ENCODE measurements at places on chromosomes 7 and 10.

DNA sequence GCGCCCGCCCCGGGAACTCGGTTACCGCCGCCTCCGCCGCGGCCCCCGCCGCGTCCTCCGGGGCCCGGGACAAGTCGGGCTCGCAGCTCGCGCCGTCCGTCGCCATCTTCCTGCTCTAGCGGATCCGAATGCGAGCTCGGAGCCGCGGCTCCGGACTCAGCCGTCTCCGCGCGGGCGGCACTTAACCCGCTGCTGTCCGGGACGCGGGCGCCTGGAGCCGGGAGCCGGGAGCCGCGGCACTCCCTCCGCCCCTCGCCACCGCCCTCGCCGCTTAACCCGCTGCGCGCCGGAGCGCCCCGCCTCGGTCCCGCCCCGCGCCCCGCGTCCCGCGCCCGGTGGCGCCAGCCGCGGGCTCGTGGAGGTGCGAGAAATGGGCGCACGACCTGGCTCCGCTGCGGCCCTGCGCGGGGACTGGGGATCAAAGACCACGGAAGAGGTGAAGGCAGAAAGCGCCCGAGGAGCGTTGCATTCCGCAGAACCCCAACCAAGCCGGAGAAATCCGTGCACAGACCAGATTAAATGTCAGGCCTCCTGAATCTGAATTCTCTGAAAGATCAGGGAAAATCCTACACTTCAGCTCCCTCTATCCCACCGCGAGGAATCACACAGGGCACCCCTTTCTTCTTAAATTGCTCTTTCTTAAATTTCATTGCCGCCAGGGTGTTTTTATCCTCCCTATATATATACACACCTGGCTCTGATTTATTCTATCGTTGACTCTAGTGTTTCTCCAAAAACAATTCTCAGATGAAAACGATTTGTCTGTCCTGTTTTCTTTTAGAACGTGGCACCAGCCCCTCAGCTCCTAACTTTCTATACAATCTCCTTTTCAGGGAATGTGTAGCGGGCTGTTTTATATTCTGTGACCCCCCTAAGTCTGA lies at the start of gene CTTNBP2:
TSS of gene CTTNBP2 (minus strand) at position 132 of the 881 bp plus-strand sequence. CDS start at position 106, 26 bp downstream.
- peak; percentile 59 for DNase-seq

DNA sequence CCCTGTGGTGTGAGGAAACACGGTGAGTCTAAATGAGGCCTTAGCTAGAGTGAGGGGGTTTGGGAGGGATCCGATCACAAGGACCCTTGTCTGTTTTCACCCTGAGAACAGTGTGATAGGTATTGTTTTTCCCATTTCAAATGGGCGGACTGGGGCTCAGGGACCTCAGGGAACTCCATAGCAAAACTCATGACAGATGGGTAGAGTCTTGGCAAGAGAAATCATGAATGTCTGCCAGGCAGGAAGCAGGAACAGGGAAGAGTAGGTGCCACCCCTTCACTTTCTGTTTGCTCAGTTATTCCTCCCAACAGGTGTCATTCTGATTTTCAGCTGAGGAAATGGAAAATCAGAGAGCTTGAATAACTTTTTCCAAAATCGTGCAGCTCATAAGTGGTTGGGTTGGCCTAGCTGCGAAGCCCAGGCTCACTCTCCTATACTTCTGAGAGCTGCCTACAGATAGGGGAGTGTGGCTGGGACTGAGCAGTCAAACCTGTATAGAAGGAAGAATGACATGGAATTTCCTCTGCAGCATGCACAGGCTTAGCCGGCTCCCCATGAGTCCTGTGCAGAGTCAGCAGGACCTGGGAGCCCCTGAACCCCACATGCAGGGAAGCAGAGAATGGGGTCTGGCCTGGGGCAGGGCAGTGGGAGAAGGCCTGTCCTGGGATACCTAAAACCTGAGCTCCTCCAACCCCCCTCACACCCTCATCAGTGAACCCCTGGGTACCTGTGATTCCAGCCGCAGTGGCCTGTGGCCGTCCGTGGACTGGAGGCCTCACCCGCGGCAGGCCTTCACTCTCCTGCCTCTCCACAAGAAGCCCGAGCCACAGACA lies 17.6 kb upstream of the C10orf105 start:
- no peak for DNase-seq

- no peak for DNase-seq
These were observed 545 bp downstream of the NACAD start for GRCh38 chr7:45088146-45088701.

DNA sequence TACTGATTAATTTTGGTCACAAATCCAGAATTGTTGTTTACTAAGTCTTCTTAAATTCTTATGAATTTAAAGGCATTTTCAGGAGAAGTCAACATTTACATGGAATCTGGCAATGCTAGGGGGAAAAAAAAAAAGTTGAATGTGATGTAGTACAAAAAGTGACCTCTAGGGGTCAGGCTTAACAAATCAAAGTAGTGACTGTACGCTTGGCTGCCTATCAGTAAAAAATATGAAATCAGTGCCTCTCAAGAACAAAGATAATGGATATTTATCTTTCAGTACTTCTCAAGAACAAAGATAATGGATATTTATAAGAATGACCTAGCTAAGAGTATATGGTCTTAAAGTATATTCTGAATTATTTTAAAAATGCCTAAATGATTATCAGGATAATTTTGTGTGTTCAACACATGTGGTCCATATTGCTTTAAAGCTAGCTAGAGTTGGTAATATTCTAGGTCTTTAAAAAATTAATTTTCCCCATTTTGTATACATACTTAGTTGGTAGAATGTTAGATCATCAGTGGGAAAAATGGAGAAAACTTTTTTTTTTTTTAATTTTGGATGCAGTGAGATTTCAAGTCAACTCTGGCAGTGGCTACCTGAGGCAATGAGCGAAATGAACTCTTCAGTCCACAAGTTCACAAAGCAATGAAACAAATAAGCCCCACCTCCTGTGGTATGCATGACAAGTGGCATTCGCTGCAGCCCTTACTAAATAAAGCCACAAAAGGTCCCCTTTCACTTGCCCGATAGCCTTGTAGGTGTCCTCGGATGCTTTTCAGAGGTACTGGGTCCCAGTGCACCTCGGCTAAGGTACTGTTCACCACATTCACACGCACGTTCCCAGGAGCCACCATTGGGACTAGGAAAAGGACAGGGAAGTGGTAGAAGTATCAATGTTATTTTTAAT lies 51.2 kb upstream of the LAMB4 start:
- peak; percentile 75 for DNase-seq

- no peak for DNase-seq
These were observed 67.0 kb downstream of the ZRANB1 start for GRCh38 chr10:125008689-125009638.

- no peak for DNase-seq
These were observed 743 bp upstream of the PYROXD2 start for GRCh38 chr10:98415731-98416119.

- DNase-seq = no peak
These were observed 64.9 kb upstream of the NRBF2 start for GRCh38 chr10:63068246-63068645.

GRCh38 chr7:20797462-20798080 lies 10.9 kb upstream of the SP8 start:
- DNase-seq = no peak

GRCh38 chr10:74500026-74500704 lies 326.2 kb upstream of the KAT6B start:
- DNase-seq = no peak

DNA sequence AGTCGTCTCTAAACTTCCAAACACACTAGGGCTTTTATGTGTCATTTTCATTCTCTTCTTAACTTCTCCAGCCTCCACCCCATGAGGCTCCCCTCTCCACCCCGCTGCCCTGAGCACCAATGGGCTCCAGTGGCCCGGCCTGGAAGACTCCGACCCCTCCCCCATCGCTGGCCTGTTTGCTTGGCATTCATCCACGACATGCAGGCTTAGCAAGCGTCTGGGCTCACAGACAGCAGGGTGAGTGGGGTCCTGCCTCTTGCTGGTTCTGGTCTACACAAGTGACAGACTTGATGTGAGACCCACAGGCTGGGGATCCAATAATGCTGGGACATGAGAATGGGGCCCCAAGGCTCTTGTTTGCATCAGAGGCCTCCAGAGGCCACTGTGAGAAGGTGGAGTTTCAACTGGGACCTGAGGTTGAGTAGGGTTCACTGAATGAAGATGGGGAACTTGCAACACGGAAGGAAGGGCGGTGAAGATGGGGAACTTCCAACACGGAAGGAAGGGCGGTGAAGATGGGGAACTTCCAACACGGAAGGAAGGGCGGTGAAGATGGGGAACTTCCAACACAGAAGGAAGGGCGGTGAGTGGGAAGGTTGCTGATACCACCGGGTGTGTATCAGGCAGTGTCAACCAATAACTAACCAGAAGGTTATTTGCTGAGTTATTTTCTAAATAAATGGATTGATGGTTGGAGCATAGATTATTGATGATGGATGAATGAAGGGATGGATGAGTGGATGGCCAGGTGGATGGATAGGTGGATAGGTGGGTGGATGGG lies 14.0 kb downstream of the KNDC1 start:
- no peak for DNase-seq

GRCh38 chr7:95476904-95477594 lies 8.7 kb upstream of the ASB4 start:
- DNase-seq = peak; percentile 80

GRCh38 chr7:26694713-26695112 lies 169.7 kb downstream of the SKAP2 start:
- no peak for DNase-seq

GRCh38 chr7:147079083-147079482 lies 962.5 kb downstream of the CNTNAP2 start:
- DNase-seq = no peak

- DNase-seq = no peak
These were observed 104.5 kb downstream of the GALNT17 start for GRCh38 chr7:71236230-71237105.

DNA sequence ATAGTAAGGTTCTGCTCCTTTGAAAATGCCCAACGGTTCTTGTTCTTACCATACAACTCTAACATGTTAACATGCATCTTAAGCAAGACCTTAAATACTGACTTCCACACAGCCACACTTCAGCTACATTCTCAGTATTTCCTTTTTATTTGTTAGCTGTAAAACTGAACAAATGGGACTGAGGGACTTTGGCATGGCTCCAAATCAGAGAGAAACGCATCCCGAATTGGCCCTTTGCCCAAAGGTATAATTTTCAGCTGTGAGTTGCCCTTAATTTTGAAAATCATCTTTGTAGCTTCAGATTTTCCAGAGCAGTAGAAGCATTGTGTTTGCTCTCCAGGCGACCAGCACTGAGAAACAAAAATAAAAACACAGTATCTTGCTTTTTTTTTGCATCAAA lies 56.4 kb downstream of the NEUROD6 start:
- DNase-seq = no peak

DNA sequence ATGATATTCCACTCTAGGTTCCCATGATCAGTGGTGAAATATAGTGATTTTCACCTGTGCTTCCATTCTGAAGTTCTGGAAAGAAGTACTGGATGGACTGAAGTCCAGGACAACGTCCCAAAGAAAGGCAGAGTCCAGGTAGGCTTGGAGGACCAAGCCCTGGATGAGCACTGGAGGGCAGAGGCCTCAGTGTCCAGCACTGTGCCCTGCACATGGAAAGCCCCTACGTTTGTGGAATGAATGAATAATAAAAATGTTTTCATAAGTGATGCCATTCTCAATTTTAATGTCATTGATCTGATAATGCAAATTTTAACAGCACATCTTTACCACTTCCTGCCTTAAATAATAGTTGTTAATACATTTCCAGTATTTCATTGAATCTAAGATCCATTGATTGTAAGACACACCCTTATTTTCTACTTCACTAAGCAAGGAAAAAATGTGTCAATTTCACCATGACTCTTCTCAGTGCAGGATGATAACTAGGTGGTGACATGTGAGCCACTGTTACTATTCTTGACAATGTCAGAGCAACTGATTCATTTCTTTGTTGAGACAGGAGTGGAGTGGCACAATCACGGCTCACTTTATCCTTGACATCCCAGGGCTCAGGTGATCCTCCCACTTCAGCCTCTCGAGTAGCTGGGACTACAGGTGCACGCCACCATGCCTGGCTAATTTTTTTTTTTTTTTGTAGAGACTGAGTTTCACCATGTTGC lies 35.2 kb downstream of the ZNF783 start:
- DNase-seq = no peak

DNA sequence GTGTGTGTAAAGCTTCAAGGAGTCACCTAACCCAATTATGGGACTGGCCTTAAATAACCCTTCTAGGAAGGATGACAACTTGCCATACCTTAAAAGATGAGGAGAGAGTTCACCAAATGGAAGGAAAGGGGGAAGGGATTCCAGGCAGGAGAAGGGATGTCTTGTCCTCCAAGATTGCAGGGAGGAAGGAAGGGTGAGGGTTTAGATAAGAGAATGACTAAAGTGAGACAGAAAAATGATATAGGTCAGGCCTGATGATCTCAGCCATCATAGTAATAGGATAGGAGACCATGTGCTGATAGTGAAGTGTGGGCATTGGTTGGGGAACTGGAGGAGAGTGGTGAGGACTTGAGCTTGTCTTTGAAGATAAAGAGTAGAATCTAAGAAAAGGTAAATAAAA lies 7.7 kb upstream of the TMEM26 start:
- DNase-seq = no peak

DNA sequence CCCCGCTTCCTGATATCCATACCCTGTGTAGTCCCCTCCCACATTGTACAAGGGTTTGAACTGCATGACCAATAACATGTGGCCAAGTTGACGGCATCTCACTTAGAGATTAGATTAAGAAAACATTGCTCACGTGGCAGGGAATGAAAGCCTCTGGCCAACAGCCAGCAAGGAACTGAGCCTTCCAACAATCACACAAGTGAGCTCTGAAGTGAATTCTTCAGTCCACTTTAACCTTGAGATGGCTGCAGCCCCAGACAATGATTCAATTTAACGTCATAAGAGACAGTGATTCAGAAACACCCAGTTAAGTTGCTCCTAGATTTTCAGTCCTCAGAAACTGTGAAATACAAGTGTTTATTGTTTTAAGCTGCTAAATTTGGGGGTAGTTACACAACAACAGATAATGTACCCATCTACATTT lies 165.9 kb upstream of the PLXNA4 start:
- DNase-seq = peak; percentile 96

GRCh38 chr7:4631380-4632179 lies 50.5 kb upstream of the FOXK1 start:
- peak; percentile 90 for DNase-seq

GRCh38 chr10:45500798-45501197 lies 126.8 kb downstream of the ALOX5 start:
- no peak for DNase-seq

- DNase-seq = peak; percentile 14
These were observed 260.7 kb upstream of the PRKCQ start for GRCh38 chr10:6840766-6841165.

DNA sequence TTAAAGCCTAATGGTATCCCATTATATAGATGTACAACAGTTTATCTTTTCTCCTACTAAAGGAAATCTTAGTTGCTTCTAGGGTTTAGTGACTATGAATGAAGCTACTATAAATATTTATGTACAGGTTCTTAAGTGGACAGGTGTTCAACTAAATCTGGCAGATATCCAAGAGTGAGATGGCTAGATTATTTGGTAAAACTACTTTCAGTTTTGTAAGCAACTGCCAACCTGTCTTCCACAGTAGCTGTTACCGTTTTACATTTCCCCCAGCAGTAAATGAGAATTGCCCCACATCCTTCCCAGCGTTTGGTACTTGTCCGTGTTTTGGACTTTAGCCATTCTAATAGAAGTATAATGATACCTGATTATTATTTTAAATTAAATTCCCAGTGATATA lies 144.9 kb upstream of the MAGI2 start:
- DNase-seq = no peak

All from astrocyte of the spinal cord (primary cell).